ENCODE measurements at places on chromosomes 2 and 18.

DNA sequence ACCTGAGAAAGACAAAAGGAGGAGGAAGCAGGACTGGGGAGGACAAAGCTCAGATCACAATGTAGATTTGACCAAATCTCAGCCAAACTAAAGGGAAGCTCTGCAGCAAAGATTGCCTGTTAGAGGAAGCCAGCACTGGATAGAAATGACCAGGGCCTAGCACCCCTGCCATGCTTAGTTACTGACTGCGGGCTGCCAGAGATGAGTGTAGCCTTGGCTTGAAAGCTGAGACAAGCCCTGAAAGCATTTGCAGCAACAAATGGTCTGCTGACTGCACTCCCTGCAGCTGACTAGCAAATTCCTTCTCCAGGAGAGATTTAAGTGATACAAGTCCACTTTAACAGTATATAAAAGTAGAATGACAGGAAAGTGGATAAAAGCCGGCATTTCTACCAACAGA lies 140.9 kb upstream of the CRIM1 start:
- DNase-seq, result no peak

DNA sequence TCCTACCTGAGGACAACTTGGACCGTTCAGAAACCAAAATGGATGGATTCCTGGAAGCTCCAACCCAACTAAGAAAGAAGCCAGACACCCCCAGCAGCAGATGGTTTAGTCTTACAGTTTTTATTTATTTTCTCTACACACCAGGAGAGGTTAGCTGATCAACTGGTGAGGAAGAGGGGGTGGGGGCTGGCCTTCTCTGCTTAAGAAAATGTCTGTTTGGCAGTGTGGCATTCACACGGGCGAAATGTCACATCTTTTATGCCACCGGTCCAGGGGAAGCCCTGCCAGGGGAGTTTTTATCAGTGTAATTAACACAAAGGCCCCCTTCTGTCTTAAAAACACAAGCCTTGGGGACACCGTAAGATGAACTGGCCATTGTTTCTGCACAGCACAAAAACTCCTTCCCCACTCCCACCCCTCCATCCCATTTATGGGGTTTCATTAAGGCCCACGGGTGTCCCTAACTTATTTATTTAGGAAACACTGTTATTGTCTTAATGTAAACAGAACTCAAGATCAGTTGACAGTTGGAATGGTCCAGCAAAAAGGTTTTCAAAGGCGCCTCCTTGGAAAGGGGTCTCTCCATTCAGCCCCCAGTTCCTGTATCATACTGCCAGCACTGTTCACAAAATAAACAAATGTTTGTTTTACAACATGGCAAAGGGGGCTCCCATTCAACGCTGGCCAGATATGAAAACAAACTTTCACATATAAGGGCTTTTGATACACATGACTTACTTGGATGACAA lies 217.0 kb downstream of the C1D start:
- DNase-seq, result no peak

DNA sequence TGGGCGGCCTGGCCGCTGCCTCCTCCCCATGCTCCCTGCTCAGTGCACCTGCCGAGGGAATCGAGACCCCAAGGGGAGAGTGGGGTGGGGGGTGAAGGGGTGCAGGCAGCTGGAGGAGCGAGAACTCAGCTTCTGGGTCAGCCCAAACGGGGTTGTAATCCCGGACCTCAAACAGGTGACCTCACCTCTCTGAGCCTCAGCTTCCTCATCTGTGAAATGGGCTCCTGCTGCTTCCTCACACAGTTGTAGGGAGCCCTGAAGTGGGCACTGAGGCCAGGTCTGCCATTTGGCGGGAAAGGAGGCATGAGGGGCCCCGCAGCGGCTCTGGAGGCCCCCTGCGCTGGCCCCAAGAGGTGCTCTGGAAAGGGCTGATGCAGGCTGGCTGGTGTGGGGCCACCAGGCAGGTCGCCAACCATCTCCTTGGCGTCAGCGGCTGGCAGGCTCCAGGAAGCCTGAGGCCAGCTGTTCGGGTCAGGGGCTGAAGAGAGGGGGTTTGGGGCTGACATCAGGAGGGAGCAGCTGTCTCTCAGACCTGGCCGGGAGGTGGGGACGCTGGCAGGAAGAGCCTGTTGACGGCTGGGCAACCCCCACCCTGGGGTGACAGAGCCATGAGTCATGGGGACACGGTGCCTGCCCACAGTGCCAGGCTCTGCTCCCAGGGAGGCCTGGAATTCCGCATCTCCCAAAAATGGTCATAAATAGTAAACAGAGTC lies 4.9 kb downstream of the KLHL30 start:
- no peak for DNase-seq

DNA sequence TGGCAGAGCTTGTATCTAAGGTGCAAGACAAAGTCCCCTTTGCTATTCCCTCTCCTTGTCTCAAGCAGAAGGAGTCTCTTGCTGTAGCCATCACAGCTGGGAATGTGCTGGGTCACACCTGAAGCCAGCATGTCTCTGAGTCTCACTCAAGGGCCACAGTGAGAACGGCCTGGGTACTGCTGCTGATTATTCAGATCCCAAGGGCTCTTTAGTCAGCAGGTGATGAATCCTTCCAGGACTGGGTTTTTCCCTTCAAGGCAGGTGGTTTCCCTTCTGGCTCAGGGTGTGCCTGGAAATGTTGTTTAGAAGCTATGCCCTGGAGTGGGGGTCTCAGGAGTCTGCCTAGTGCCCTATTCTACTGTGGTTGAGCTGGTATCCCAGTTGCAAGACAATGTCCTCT lies 356.3 kb downstream of the PARD3B start:
- DNase-seq, result no peak

GRCh38 chr2:55038428-55038827 lies 11.8 kb downstream of the RTN4 start:
- DNase-seq, result no peak

- DNase-seq, result no peak
Observed at GRCh38 chr2:173354073-173354581, 545 bp upstream of the CDCA7 start.

DNA sequence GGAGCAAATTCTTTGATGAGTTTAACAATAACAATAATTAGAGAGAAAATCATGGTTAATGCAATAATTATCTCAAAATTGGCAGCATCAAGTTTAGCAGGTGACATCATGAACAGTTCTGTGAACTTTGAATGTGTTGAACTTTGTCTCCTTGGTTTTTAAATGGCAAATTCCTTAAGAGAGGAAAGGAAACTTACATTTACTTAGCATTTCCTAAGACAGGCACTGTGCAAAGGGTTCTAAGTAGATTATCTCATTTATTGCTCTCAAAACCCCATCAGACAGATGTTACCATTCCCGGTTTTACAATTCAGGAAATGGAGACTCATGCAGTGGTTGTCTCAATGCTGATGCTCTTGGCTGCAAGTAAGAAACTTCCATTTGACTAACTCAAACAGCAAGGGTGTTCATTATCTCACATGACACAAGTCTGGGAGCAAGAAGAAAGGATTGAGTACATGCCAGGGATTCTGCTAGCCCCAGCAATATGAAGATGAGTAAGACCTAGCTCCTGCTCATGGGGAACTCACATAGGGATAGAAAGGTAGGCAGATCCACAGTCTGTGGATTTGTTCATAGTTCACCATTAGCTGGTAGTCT lies 81.3 kb upstream of the ITGA6 start:
- no peak for DNase-seq

DNA sequence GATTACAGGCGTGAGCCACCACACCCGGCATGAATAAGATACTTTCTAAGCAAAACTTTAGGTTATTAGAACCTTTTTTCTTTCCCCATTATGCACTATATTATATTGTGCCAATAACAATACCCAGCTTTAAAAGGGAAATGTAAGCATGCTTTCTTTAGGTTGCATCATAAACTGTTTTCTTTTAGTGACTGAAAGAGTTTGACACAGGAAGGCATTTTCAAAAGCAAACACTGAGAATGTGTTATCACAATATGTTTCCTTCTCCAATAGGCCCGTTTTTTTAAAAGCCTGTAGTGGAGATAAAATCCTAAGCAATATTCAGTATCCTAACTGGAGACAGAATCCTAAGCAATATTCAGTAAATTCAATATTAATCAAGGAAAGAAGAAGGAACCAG lies 16.7 kb upstream of the EPB41L5 start:
- DNase-seq, result no peak

- DNase-seq, result no peak
Observed at GRCh38 chr18:72783530-72783929, 84.3 kb downstream of the NETO1 start.

GRCh38 chr2:224944707-224945547 lies 97.3 kb downstream of the DOCK10 start:
- peak; percentile 60 for DNase-seq

- no peak for DNase-seq
Observed at GRCh38 chr18:2222270-2223185, 348.8 kb downstream of the METTL4 start.

- DNase-seq, result no peak
Observed at GRCh38 chr2:24452502-24452885, 38.6 kb upstream of the NCOA1 start.

GRCh38 chr2:160635488-160635887 lies 141.9 kb upstream of the RBMS1 start:
- DNase-seq, result peak; percentile 60

DNA sequence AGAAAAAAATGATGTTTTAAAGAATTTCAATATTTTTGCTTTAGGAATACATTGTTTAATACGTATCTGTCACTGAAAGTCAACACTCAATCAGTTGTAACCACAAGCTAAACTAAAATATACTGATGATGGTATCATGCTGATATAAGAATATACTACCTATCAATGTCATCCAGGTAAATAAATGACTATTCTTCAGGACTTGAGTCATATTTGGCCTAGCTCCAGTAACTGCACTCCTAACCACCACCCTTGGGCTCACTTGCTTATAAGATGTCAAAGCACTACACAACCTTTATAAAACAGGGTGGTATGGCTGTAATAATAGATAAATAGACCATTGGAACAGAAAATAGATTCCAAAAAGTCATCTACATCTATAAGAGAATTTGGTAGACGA lies 48.8 kb downstream of the RND3 start:
- no peak for DNase-seq

- DNase-seq, result no peak
Observed at GRCh38 chr18:67651438-67651837, 134.9 kb upstream of the DSEL start.

- no peak for DNase-seq
Observed at GRCh38 chr2:54438271-54438670, 17.9 kb upstream of the SPTBN1 start.

DNA sequence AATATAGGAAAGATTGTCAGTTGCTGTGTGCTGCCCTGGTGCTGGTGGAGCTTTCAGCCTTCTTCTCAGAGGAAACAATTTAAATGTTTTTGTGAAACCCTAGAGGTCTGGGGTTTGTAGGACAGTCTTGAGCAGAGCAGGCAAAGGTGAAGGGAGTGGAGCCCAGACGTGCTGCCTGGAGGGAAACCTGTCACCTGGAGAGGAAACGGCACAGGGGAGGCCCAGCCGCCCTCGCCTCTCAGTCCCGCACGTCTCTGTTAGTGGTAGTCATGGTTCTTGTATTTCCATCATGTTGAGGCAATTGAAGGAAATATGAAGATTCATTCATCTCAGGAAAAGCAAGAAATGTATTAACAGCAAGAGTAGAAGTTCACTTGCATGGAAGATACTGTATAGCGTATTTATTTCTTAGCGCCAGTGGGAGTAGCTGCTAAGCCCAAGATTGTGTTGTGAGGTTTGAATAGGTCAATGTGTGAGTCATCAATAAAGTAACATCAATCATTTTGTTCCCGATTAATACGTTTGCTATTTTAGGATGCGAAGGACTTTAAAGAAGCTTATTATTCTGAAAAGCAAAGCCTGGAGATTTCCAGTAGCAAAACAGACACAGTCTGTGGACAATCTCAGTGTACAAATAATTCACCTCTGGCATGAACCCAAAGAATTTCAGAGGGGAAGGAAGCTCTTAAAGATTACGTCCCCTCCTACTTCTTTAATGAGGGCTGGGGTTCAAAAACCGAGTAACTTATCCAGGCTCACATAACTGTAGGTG lies 70.4 kb downstream of the LRRFIP1 start:
- no peak for DNase-seq

GRCh38 chr2:174635776-174636404 lies 38.3 kb upstream of the WIPF1 start:
- no peak for DNase-seq

DNA sequence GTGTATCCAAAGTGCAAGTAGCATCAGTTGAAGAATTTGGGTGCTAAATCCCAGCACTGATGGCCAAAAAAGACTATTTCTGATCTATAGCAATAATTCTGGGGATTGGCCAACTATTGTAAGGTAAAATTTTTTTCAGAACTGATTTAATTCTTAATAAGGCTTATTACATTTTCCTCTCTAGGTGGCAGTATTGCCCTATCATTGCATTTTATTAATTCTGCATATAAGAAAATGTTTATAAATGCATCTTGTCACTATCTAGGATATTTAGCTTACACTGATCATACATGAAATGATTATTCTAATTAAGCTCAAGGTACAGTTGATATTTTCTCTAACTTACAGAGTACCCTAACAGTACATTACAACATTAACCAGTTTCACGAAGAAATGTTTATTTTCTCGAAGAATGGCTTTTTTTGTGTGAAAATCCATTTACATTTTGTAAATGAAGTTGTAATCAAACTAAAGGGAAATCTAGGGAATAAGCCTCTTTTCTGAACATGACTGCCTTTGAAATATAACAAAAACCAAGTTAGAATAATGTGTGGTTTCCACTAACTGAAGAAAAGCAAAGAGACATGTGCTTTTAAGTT lies 11.0 kb downstream of the TTN start:
- DNase-seq, result peak; percentile 66

DNA sequence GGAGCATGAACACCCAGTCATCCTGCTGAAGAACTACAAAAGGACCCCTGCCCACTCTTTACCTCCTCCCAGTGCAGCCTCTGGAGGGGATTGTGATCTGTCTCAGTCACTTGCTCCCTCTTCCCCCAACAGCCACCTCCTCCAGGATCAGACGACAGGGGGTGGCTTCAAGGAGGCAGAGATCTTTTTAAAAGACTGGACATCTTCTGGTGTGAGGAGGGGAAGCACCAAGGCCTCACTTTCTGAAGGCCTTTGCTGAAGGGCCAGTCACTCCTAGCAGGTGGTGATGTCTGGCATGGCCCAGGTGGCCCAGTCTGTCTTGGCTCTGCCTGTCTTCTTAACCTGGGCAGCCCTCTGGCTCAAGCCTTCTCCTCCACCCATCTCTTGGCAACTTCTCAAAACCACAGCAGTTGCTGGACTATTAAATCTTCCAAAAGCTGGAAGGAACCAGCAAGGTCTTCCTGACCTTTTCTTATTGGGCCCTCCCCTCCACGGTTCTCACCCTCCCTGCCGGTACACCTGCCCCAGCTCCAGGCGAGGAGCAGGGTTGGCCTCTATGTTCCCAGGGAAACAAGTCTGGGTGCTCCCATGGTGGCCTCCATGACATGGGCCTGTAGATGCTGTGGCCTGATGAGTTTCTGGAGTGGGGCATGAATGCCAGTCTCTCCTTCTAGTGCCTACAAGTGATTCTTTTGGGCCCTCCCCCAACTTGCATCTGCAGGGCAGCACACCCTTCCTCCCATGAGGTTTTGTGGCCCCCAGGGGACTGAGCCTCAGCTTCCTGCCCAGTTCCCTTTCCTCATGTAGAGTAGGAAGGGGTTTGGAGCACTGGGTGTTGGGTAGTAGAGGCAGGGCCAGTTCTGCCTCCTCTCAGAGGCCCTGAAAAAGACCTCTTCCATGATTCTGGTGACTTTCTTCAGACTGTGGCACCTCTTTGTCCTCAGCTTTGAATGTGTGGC lies 5.0 kb upstream of the ATP6V1B1 start:
- DNase-seq, result no peak

All from inflammatory macrophage treated with lipopolysaccharide for 1 hour (primary cell).